ENCODE measurements at places on chromosomes 7 and 10.

- DNase-seq: no peak
Measured at GRCh38 chr7:76403780-76404494, 5.6 kb downstream of the SSC4D start.

GRCh38 chr10:6912424-6912823, 332.3 kb upstream of the PRKCQ start:
- no peak for DNase-seq

GRCh38 chr10:52771534-52772445, 794 bp downstream of the MBL2 start:
- no peak for DNase-seq

DNA sequence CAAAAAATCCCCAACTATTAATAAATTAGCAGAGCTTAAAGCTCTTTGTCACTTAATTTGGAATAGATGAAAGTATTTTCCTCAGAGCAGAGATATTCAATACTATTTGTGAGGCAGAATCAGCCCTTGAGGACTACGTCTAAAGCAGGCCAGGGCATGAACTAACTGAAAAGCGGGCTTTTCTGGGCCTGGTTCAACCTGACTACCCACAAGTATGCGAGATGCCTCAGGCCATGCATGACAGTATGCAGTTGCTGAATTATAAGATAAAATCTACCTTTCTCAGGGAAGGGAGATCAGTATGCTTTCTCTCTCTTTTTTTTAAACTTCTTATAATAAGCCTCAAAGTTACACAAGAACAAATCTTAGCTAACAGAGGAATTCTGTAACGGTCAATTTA, 20.1 kb downstream of the TMEM168 start:
- DNase-seq: no peak

- no peak for DNase-seq
Measured at GRCh38 chr7:92758796-92759431, 77.5 kb downstream of the CDK6 start.

DNA sequence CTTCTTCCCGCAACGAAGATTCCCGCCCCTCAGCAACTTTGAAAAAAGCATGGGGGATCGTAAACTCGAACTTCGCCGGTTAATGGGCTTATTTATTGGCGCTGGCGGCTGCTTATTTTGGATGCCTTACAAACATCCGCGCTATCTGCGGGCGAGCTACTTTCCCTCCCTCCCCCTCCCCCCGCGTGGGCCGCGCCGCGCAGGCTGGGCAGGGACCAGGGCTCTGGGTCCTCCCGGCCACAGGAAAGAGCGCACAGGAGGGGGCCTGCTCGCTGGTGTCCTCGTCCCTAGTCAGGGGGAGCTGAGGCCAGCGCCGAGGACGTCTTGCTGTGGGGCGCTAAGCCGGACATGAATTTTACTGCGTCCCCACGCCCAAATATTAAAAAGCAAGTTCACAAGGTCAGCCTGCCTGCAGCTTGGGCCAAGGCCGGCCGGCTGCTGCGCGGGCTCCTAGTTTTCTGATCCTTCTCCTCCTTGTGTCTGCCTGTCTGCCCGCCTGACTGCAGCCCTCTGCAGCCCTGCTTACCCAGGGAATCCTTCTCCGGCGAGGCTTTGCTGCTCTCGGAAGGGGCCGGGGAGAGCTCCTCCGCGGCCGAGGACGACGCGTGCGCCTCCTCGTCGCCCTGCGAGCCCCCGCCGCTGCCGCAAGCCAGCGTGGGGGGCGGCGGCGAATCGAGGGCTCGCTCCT, 1.2 kb downstream of the HOXA10 start:
- no peak for DNase-seq

DNA sequence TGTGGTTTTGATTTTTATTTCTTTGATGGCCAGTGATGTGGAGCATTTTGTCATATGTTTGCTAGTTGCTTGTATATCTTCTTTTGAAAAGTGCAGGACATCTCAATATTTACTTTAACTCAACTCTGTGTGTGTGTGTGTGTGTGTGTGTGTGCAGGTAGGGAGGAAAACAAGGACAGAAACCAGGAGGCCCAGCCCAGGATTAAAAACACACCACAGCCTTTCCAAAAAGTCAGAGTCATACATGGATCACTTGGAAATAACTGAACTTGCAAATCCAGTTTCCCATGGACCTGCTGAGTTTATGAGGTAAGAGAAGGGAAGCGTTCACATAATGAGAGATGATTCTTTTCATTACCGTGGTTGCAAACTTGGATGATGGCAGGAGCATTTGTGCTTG, 189.9 kb upstream of the LYZL1 start:
- no peak for DNase-seq

GRCh38 chr10:68463365-68464093, 8.2 kb downstream of the DNA2 start:
- no peak for DNase-seq

DNA sequence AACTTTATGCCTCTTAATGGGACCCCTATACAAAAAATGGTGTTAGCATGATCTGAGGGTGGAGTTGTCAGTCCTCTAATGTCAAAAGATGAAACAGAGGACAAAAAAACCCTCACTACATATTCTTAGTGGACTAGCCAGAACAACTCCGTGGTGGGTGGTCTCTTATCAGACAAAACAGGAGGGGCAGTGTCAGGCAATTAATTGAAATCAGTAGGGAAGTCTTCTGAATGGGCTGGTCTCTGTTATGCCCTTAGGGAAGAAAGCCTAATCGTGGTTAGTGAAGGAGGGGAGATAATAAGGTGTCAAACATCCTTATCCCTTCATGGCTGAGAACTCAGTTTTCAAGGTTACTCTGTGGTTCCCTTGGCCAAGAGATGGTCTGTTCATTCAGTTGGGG, 909.4 kb downstream of the GRID1 start:
- DNase-seq: no peak

DNA sequence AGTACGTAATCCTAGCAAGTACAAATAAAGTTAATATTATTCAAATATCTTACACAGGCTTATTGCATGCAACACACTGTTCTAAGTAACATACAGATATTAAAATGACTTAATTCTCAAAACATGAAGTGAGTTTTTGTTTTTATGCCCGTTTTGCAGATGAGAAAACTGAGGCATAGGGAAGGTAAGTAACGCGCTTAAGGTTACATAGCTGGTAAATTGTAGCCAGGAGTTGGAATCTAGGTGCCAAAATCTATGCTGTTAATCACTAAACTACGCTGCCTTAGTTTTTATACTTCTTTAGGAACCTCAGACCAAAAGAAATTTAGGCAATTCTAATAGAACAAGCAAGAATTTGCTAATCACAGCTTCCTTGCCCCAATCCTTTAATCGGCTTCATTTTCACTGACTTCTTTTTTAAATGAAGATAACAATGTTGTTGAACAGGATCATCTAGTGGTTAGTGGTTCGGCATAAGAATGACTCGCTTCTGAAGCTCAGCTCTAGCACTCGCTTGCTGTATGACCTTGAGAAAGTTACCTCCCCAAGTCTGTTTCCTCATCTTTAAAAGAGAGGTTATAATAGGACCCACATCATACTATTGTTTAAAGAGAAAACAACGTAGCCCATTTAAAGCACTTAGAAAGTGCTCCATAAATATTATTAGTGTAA, 1.0 kb upstream of the LRRTM3 start:
- no peak for DNase-seq

DNA sequence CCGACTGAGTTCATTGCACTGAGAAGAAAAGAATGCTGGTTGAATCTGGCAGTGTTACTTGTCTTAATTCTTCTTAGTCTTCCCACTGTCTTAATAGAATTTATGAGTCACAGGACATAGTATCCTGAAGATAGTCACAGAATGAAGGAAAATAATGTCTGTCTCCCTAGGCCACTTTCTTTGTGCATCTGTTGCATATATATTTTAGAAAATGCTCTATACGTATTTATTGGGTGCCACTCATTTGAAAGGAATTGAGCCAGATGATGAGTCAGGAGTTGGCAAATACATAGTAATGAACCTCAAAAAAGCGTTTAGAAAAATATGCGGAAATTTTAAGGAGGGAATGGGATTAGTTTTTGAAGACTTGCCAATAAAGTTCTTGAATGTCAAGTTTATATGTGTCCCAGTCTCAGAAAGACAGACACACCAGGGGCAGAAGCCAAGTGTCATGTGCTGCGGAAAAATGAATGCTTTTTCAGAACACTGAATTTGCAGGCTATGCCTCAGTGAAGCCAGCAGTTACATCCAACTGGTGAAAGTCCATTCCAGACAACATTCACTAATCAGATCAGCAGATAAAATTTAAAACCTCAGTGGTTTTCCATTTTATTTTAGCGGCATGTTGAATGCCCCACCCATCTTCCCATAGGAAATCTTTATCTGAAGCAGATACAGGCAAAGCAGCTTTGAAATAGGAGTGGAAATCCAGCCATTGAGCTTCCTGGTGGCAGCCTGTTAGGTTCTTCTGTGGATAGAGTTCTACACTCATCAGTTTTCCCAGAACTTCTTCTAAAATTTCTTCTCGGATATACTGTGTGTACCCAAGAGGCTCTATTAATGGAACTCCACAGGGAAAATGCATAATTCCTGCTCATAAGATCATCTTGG, 308.4 kb downstream of the BICC1 start:
- no peak for DNase-seq

- DNase-seq: no peak
Measured at GRCh38 chr7:47497367-47498096, 84.4 kb downstream of the TNS3 start.

- DNase-seq: no peak
Measured at GRCh38 chr7:70457482-70457881, 674.5 kb upstream of the GALNT17 start.

DNA sequence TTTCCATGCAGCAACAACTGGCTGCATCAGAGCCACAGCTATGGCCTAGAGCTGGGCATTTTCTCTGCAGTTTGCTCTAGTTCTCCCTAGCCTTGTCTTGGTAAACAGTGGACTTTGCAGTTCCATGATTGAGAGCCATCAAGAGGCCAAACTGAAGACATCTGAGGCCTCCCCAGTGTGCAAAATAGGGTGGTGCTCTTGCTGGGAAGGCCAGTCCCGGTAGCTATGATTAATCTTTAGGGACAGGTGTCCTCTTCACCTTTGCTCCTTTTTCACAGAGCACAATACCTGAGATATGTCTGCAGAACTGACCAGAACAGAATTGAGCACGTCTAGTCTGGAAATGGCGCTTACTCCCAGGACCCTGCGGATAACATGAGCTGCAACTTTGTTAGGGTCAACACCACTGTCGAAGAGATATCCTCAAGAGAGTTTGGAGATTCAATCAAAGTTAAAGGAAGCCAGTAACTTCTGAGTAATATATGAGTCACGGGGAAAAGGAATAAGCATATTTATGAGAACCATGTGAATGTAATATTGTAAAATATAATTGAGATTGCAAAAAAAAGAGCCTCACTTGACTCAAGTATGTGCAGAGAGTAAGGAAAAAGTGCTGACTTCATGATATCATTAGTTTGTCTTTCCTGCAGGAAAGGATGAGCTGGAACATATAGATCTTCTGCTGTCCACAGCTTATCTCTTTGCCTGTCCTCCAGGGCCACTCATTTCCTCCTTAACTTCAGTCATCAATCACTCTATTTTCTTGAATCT, 76.7 kb downstream of the ANK3 start:
- no peak for DNase-seq

DNA sequence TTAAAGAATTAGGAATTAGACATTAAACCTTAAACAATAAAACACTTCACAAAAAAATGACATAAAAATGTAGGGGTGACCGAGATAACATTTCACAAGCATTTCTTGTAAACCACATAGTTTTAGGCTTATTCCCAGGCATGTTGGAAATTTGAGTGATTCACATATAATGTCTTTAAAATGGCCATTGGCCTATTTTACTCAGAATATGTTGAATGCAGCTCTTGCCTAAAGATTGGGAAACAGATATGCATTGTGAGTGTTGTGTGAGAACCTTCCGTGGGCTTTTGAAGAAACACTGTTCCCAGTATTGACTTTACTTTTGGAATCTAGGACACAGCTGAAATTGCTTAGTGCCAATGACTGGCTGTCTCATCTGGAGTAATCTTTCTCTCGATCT, 79.6 kb downstream of the ARL5B start:
- no peak for DNase-seq

- no peak for DNase-seq
Measured at GRCh38 chr10:20313665-20314064, 497.4 kb downstream of the PLXDC2 start.

GRCh38 chr7:20785157-20786048, 1.3 kb downstream of the SP8 start:
- no peak for DNase-seq

DNA sequence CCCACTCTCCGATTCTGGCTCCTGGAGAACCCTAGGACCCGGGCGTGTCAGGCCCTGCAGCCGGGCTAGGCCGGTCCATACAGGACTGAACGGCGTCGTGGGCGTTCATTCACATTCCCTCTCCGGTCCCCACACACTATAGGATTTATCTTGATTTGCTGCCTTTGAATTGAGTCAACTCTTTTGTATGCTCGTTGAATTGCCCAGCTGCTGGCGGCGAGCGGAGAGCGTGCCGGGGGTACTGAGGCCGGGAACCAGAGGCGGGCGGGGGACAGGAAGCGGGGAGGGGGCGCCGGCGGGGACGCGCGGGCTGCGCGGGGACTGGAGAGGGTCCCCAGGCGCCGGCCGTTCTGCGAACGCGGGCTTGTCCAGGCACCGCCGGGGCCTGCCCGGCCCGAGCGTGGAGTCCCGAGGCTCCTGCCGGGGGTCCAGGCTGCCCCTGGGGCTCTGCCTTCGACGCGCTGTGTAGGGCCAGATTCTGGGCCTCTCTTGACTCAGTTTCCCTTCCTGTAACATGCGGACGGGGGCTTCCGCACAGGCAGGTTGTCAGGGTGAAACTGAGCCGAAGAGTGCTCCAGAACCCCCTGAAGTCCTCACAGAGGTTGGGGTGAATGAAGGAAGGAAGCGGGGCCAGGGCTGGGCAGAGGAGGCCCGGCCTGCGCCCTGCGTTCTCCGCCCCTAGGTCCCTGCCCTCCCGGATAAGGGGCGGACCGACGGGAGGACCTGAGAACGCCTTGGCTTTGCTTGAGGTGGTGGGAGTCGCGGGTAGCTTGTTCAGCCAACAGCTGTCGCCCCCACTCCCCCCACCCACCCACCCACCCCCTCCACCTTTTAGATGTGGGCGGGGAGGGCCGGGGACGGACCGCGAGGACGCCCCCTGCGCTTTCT, 769 bp upstream of the ELFN1 start:
- no peak for DNase-seq

DNA sequence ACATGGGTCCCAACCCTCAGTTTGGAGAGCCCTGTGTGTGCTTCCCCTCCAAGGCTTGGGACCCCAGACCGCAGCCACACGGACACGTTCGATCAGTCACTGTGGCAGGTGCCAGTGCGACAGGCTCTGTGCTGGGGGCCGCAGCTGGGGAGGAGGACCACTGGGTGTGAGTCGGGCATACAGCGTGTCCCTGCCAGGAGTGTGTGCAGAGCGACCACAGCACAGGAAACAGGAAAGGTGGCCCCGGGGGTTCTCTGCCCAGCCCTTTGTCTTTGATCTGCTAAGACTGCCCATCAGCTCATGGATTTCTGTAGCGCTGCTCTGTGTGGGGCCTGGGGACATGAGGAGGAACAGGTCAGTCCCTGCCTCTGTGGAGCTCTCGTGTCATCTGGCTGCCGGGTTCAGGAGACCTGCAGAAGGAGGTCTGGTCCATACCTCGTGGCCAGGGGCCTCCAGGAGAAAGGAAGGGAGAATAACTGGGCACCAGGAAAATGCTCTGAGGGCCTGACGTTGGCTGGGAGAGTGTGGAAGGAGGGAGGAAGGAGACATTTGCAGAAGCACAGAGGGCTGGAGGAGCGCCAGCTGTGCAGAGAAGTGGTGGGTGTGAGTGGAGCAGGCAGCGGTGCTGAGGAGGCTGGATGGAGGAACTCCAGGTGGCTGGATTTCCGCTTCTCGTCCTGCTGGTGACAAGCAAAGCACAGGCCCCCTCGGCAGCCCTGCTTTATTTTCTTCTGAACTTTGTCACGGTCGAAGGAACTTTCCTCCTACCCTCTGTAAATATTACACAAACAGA, 4.1 kb downstream of the NUDT1 start:
- DNase-seq: no peak

Measured in T-helper 1 cell (primary cell).